GM13977 (cell line): ENCODE measurements at places on chromosomes 3 and 15.

- no peak for DNase-seq
These were observed 46.9 kb upstream of the NTRK3 start for GRCh38 chr15:88303395-88303794.

DNA sequence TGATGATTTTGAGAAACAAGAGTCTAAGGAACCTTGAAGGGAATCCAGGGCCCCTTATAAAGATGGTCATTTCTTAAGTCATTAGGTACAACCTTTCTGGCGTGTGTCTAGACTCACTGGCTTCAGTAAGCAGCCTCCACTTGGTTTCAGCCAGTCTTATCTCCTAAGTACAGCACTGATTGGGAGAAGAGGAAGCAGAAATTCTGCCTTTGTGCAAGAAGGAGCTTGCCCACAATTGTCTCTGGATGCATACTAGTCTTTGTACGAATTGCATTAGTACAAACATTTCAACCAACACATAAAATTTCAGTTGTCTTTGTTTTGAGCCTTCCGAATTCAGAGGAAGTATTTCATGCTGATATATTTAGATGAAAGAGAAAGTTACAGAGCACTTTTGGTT, 139.4 kb downstream of the SLCO3A1 start:
- DNase-seq, result no peak

DNA sequence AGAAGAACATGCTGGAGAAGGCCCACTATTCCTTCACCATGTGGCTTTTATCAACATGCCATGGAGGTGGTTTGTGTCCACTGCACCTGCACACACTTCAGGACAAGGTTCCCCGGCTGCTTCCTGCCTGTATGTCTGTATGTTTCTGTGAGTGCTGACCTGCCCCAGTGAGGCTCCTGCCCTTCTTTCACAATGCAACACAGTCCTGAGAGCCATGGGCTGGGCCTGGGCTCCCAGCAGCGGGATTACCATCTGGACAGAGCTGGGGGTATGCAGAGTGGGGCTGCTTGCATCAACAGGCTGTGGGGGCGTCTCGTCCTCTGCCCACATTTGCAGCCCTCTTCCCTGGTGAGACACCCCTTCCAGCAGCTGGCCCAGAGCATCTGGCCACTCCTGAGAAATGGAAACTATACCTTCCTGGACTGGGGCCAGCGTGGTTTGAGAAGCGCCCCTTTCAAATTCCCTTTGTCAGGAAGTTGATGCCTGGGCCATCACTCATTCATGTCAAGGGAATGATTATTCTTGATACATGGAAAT, 29.3 kb upstream of the C15orf39 start:
- DNase-seq, result no peak

GRCh38 chr3:64047787-64048186, 24.5 kb upstream of the PSMD6 start:
- no peak for DNase-seq

DNA sequence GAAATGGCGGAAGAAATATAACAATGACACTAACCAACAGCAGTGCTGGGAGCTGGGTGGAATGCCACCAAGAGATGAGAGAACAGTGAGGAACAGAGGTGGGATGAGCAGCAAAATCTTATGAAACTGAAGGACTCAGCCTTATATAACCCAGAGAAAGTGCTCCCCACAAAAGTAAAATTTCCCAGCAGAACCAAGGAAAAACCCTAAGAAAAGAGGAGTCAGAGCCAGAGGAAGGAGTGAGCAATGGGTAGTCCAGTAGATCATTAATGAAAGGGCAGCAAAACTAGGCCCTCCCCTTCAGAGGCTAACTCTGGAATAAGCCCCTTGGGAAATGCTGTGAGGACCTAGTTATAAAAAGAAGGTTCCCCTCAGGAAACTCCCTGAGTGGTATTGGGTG, 24.7 kb upstream of the UBE2E1 start:
- no peak for DNase-seq

DNA sequence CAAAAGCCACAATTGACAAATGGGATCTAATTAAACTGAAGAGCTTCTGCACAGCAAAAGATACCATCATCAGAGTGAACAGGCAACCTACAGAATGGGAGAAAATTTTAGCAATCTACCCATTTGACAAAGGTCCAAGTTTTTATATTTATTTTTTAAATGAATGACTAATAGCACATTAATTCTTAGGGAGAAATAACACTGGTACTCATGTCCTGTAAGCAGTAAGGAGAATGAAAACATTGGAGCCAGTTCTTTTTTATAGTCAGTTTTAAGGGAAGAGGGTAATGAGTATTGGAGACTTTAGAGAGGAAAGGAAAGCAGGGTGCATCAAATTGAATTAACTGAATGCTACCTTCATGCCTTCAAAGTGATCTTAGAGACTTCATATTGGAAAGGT, 404.7 kb upstream of the TGFBR2 start:
- no peak for DNase-seq

- DNase-seq, result no peak
These were observed 32.5 kb upstream of the ARL14 start for GRCh38 chr3:160644491-160644890.

- DNase-seq, result no peak
These were observed 1.7 kb downstream of the SLMAP start for GRCh38 chr3:57757642-57758297.

- DNase-seq, result no peak
These were observed 893.7 kb downstream of the AGBL1 start for GRCh38 chr15:86973284-86973844.

DNA sequence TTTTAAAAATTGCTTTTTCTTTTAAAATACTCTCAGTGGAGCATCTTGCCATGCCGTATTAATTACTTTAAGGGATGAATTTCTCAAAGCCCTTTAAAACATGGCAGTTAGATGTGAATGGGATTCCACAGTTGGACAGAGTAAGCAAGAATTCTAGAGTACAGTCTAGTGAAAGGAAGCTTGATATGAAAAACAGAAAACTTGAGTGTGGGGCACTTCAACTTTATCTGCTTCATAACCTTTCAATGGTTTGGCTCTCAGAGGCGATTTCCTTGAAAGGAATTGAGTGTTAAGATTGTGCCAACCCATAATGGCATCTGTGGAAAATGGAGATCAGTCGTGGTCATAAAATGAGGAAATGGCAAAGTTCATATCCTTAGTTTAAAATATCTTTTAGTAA, 127.7 kb upstream of the SAMMSON start:
- DNase-seq, result no peak

GRCh38 chr15:73323956-73324355, 44.8 kb downstream of the HCN4 start:
- no peak for DNase-seq

- no peak for DNase-seq
These were observed 95.9 kb upstream of the NLGN1 start for GRCh38 chr3:173301647-173302046.

- DNase-seq, result no peak
These were observed 98.3 kb upstream of the SPATA12 start for GRCh38 chr3:56962206-56962605.

- no peak for DNase-seq
These were observed 369.0 kb upstream of the CCDC54 start for GRCh38 chr3:107008213-107008612.

DNA sequence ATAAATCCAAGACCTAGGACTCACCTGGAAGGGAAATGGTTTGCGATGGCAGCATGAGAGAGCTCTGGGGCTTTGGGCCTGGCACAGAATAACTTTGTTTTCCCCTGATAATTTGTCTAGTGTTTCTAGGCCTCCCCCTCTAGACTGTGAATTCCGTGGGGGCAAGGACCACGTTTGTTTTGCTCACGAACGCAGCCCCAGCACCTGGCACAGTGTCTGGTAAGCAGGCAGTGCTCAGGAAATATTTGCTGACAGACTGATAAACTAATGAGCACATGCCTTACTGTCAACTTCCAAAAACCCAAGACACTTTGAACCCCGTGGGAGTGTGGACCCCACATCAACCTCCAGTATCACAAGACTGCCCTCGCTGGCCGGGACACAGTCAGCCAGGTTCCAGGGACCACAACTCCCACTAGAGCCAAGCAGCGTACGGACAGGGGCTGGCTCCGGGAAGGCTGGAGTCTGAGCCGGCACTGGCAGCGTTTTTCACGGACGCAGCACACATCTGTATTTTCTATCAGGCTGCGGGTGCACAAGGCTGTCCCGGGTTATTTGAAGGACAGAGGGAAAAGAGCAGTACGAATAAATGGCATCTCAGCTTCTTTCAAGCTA, 146.5 kb downstream of the XXYLT1 start:
- DNase-seq, result no peak

GRCh38 chr3:177488740-177489139, 291.5 kb upstream of the TBL1XR1 start:
- no peak for DNase-seq

GRCh38 chr3:110528305-110529121, 543.1 kb upstream of the NECTIN3 start:
- DNase-seq, result no peak

DNA sequence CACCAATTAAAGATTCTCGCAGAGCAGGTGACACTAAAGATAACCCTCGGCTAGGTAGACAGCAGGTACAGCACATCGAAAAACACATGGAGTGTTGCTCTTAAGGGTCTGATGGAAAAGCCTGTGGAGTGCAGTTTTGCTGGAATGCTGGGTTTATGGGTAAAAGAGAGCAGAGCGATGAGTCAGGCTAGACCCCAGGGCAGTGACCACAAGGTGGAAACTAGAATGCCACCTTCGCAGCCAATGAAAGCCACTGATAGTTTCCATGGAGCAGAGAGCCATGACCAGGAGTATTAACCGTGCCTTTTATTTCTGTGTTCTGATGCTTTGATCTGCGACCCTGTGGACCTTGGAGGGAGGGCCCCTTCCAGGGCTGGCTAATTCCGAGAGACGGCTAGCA, 149.8 kb downstream of the GABRB3 start:
- no peak for DNase-seq
